ENCODE measurements at places on chromosomes 7 and 10. TPM values are rescaled to one million over a fixed set of nuclear protein-coding genes. Genes with fewer than 3 reads are reported as not detected.

Gene OR9A2
- total RNA-seq, result not detected

Gene FAM180A
- not detected for total RNA-seq

DNA sequence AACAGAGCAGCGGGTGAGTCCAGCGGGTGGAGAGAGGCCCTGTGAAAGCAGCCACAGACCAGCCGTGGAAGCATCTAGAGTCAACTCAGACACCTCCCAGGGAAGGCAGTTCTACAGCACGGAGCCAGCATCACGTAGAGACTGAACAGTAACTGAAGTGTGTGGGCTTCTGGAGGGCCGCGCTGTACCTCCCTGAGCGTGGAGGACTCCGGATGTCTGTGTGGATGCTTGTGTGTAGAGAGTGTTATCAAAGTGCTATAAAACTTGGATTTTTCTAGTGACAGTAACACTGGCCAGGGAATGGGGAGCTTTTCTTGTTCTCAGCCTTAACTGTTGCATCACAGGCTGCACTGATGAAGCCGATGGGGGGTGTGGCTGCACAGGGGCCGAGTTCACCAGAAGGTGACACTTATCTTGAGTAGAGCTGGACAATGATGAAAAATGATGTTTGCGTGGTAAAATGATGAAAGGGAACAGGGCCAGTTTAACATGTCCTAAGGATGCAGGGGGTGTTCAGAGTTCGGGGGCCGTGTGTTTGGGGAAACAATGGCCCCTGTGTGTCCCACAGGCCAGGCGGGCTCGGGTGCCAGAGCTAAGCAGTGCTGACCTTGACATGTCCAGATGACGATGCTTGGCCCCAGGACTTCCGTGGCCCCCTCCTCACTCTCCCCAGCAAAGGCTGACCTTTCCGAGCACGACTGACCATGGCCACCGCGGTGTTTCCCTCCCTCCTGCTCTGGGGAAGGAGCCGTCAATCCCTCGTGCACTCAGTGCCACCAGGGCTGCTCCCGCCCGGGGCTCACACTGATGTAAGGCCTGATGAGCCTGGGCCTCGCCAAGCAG lies 21.9 kb downstream of the MNX1 start:
- DNase-seq, result no peak

- DNase-seq, result no peak
These were observed 59.6 kb upstream of the AKR1E2 start for GRCh38 chr10:4766454-4766853.

- DNase-seq, result no peak
These were observed 233.2 kb downstream of the DNAJB6 start for GRCh38 chr7:157569967-157570366.

Gene NXPH1
- not detected for total RNA-seq

DNA sequence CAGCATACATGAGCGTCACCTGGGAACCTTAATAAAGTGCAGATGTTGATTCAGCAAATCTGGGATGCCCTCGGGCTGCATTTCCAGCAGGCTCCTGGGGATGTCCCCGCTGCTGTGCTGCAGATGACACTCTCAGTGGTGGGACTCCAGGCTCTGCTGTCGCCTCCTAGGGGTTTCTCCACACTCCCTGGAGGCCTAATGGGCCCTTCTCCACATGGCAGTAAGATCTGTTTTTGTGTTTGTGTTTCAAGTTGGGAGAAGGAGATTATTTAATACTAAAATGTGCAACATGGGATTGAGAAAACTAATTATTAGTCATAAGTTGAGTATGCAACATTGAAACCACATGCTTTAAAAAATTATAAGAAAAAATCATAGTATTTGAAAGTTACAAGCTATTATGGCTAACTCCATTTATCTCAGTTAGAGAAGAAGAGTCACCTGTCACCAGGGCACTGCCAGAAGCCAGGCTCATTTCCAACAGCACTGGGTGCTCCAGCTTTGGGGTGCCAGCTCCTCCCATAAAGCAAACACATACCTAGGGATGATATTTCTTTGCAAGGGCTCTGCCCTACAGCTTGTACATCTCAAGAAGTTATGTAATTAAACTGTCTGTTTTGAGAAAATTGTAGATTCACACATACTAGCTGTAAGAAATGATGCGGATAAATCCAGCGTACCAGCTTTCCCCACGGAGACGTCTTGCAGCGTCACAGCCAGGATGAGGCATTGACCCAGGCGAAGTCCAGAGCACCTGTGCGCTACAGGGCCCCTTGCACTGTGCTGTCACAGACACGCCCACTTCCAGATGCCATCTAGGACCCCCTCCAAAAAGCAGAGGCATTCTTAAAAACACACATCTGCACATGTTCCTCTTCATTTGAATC lies 106.4 kb downstream of the EGFR start:
- no peak for DNase-seq

Gene STRA8
- not detected for total RNA-seq

- DNase-seq, result no peak
These were observed 10.4 kb downstream of the ASB15 start for GRCh38 chr7:123612024-123612423.

Gene DYNC1I1
- total RNA-seq, result not detected

DNA sequence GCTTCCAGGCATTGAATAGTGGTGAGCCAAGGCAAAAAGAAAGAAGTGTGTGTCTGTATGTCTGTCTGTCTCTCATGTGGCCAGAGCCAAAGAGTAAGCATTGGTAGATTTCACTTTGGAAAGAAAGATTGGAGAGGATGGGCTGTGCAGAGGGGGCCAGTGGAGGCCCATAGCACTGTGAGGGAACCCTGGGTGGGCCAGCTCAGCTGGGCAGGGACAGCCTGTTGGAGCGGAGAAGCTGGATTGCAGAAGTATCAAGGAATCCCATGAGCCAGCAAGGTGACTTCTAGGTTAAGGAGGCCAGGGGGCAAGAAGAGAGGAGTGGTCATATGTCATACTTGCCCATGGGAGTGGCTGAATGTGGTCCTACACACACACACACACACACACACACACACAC lies 1.5 kb upstream of the GRID1 start:
- no peak for DNase-seq

Gene SLC26A3
- total RNA-seq, result not detected

- DNase-seq, result peak; percentile 54
These were observed 3.7 kb downstream of the NRP1 start for GRCh38 chr10:33330543-33331378.

- no peak for DNase-seq
These were observed 2.4 kb downstream of the ZMIZ2 start for GRCh38 chr7:44750921-44751571.

DNA sequence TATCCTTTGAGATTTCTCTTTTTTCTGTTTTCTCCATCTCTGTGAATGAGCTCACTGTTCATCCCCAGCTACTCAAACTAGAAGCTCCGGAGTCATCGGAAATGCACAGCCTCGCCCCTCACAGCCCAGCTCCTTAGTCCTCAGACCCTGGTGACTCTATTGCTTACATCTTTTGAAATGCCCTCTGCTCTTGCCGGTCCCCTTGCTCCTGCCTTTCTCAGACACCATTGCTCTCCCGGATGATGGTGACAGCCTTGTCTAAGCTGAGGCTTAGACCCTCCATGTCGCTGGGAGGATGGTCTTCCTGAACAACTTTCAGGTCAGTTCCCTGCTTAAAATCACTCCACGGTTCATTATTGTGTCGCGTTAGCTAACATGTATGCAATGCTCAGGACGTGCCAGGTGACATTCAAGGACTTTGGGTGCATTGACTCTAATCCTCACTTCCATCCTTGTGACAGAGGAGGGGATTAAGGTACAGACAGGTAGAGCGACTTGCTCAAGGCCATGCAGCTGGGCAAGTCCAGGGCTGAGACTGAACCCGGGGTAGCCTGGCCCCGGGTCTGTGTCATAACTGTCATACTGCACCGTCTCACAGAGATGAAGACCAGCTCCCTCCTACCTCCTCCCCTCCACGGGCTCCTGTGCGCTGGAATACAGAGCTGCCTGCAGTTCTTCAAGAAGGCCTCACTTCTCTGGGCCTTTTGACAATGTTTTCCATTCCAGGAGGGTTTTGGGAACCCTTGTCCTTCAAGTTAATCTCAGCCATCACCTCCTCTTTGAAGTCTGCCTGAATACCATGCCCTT lies 4.3 kb upstream of the UCMA start:
- no peak for DNase-seq

DNA sequence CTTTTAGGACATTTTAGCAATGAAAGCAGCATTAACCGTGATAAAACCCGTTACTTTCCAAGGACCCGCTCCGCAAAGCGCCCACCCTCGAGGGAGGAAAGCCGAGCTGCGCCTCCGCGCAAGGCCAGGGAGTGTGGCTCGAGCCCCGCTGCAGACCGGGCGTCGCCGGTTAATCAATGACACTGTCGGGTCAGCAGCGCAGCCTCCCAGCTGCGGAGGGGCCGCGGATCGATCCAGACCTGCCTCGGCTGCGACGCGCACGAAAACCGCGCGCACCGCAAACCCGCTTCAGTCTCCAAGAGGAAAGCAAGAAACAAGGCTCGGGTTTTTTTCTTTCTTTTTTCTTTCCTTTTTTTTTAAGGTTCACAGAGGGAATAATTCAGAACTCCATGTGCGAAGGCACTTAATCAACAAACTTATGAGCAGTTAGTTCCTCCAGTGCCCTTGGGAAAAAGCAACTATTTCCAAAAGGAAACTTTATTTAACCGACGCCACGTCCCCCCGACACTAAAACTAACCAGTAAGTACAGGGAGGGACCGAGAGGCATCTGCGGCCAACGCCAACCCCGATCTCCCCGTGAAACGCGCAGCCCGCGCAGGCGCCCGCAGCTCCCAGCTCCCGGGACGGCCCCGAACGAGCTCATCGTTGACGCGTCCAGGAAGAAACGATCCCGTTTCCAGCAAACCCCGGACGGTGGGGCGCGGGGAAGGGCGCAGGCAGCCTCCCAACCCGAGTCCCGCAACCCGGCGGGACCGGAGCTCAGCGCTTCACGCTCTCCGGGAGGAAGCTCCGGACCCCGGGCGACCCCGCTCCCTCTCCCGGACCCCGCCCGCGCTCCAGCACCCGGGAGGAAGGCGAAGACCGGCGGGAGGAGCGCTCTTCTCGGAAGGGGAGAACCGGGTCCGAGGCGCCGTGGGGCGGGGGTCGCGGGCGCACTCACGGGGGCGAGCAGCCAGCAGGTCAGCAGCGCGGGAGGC lies 598 bp downstream of the VIPR2 start:
- DNase-seq, result no peak

DNA sequence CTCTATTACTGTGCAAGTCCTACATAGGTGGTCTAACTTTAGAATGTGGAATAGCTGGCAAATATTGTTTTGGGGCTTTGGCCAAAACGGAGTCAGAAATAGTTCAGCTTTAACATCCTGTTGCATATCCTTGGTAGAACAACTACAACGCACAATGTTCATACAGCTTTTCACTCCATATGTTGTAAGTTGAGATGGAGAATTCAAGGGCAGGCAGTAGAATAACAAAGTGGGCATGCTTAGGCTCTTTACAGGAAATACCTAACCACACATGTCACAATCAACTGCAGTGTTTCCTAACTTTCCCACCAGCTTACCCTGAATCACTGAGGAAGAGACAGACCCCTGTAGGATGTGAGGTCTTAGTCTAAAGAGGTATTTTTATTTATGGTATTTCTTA lies 122.3 kb downstream of the PPP1R3A start:
- no peak for DNase-seq

GRCh38 chr7:88522771-88523293 lies 216.1 kb upstream of the STEAP4 start:
- peak; percentile 3 for DNase-seq
